ENCODE measurements at places on chromosomes 2 and 18. TPM values are rescaled to one million over a fixed set of nuclear protein-coding genes. Genes with fewer than 3 reads are reported as not detected.

Gene ALPG
- total RNA-seq = not detected

Gene NXPH2
- 0.27 TPM for total RNA-seq

Gene PCGF1
- total RNA-seq = 21.4 TPM

Gene UGT1A3
- total RNA-seq = not detected

Gene VWC2L
- total RNA-seq = not detected

Gene MROH2A
- not detected for total RNA-seq

Gene ANKRD12
- total RNA-seq = 5.8 TPM

Gene COBLL1
- total RNA-seq = 16.5 TPM

Gene SLC11A1
- total RNA-seq = 0.08 TPM

Gene STPG4
- not detected for total RNA-seq

Gene CBLN2
- total RNA-seq = not detected

Gene FOXI3
- total RNA-seq = not detected

Gene SEMA4C
- 14.4 TPM for total RNA-seq

Gene IL1F10
- 0.08 TPM for total RNA-seq

Gene SLC30A3
- total RNA-seq = not detected

Gene ALPP
- total RNA-seq = not detected

Gene NCKAP5
- 1.3 TPM for total RNA-seq

Gene PSMA8
- total RNA-seq = not detected

Gene SCN2A
- total RNA-seq = 0.42 TPM

Gene EGR4
- total RNA-seq = not detected

Gene MDH1B
- not detected for total RNA-seq

Gene QPCT
- total RNA-seq = 9.7 TPM

Gene LYG2
- not detected for total RNA-seq

Gene BOLL
- not detected for total RNA-seq

Gene RTP5
- total RNA-seq = not detected

Gene CCL20
- 10.0 TPM for total RNA-seq

Gene GAREM1
- total RNA-seq = 3.4 TPM

Gene CYP27C1
- total RNA-seq = 3.4 TPM

Gene PGAP1
- 3.4 TPM for total RNA-seq

Gene SETBP1
- 1.9 TPM for total RNA-seq

Gene SLC35F6
- 46.9 TPM for total RNA-seq

Gene HOXD10
- total RNA-seq = not detected

Gene STARD6
- total RNA-seq = not detected

Gene BCL2
- total RNA-seq = 0.84 TPM

Gene SALL3
- not detected for total RNA-seq

Gene PROM2
- total RNA-seq = 5.9 TPM

Gene ERBB4
- total RNA-seq = not detected

Gene COL6A3
- total RNA-seq = 23.8 TPM

Gene B3GNT7
- 0.34 TPM for total RNA-seq

Gene LRRTM4
- total RNA-seq = not detected

Gene CDH20
- not detected for total RNA-seq

Gene CHST9
- total RNA-seq = not detected

Gene DSG4
- total RNA-seq = under 0.01 TPM

Gene LTBP1
- 72.8 TPM for total RNA-seq

Gene EN1
- total RNA-seq = not detected

Gene ELOA2
- not detected for total RNA-seq

Gene SLC8A1
- total RNA-seq = 6.8 TPM

Gene CCDC74B
- 3.7 TPM for total RNA-seq

Gene VAMP8
- total RNA-seq = 99.9 TPM

Gene ACKR3
- 1.4 TPM for total RNA-seq

Gene HTR2B
- not detected for total RNA-seq

Gene IMPA2
- total RNA-seq = 55.3 TPM

Gene NT5DC4
- total RNA-seq = not detected

Gene GALR1
- not detected for total RNA-seq

Gene CRYBA2
- not detected for total RNA-seq
